Motor neuron (in vitro differentiated cells): ENCODE measurements at places on chromosomes 3 and 15. TPM values are rescaled to one million over a fixed set of nuclear protein-coding genes. Genes with fewer than 3 reads are reported as not detected.

The LRRC15 gene
- total RNA-seq: 0.52 and 0.71 TPM in 2 replicates

The GAP43 gene
- total RNA-seq: 111 and 119 TPM in 2 replicates

The CPLX3 gene
- 0.58 and 1.2 TPM in 2 replicates for total RNA-seq

The FGD5 gene
- 12.6 and 13.8 TPM in 2 replicates for total RNA-seq

The NECTIN3 gene
- total RNA-seq: 21.9 and 26.4 TPM in 2 replicates

The ADAMTSL3 gene
- total RNA-seq: 0.16 and 0.56 TPM in 2 replicates

The PPARG gene
- 0.26 TPM in 1 of 2 replicates, not detected in the other for total RNA-seq

The CFAP100 gene
- total RNA-seq: not detected in 2 replicates

The PROS1 gene
- total RNA-seq: 14.2 and 16.8 TPM in 2 replicates

- ATAC-seq: no peak
Measured at GRCh38 chr15:75171408-75171807, 30.3 kb upstream of the C15orf39 start.

DNA sequence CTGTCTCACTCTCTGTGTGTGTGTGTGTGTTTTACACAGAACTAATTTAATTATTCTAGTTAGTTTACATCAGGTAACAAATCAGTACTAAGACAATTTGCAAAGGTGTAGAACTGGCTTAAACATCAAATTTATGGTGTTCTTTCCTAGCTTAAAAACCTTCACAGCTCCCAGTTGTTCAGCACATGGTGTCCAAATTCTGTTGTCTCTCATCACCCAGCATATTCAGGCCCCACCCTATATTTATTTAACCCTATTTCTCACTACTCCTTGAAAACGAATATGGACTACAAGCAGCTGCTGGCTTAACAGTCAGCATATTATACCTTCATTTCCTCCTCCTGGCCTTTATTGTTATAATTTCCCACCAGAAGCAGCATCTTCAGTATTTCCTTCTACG, 1.2 kb downstream of the IL20RB start:
- ATAC-seq: peak; percentile 89

- no peak for ATAC-seq
Measured at GRCh38 chr3:117893638-117894037, 1141.0 kb downstream of the IGSF11 start.

GRCh38 chr3:9615003-9615628, 34.2 kb upstream of the MTMR14 start:
- no peak for ATAC-seq

DNA sequence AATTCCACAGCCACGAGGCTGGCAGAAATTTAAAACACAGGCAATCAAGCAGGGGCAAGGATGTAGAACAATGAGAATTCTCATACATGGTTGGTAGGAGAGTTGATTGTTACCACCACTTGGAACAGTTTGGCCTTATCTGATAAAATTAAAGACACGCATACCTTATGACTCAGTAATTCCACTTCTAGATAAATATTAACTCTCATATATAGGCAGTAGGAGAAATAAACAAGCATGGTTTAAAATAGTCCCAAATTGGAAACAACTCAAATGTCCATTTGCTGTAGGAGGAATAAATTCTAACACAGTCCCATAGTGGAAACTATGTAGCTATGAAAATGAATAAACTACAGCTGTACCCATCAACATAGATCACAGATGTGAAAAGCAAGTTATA, 42.3 kb upstream of the USP3 start:
- ATAC-seq: no peak

- no peak for ATAC-seq
Measured at GRCh38 chr3:128372281-128372680, 94.4 kb downstream of the DNAJB8 start.

GRCh38 chr3:59254433-59254832, 204.6 kb upstream of the CFAP20DC start:
- no peak for ATAC-seq

DNA sequence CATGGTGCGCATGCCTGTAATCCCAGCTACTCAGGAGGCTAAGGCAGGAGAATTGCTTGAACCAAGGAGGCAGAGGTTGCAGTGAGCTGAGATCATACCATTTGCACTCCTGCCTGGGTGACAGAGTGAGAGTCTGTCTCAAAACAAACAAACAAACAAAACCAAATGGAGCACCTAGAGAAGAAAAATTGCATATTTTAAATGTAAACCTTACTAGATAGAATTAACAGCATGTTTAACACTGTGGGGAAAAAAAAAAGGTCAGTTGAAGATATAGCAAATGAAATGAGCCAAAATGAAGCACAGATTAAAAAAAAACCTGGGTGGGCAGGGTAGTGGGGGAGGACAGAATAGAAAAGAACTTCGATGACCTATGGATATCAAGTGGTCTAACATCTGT, 7.3 kb downstream of the PPP1R14D start:
- ATAC-seq: no peak

DNA sequence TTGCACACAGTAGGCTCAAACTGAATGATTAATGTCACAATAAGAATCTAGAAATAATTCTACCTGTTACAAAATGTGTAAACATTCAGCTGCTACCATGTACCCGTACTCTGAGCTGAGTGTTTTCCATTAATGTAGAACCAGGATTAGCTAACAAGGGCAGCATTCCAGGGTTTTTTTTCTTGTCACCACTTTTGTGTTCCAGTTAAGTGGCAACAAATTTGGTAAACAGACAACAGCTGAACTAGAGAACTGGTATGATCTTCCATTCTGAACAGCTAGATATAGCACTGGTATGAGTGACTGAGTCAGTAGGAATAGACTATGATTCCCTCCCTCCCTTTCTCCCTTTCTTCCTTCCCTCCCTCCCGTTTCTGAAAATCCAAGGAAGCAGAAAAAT, 229.4 kb downstream of the CD47 start:
- ATAC-seq: no peak

DNA sequence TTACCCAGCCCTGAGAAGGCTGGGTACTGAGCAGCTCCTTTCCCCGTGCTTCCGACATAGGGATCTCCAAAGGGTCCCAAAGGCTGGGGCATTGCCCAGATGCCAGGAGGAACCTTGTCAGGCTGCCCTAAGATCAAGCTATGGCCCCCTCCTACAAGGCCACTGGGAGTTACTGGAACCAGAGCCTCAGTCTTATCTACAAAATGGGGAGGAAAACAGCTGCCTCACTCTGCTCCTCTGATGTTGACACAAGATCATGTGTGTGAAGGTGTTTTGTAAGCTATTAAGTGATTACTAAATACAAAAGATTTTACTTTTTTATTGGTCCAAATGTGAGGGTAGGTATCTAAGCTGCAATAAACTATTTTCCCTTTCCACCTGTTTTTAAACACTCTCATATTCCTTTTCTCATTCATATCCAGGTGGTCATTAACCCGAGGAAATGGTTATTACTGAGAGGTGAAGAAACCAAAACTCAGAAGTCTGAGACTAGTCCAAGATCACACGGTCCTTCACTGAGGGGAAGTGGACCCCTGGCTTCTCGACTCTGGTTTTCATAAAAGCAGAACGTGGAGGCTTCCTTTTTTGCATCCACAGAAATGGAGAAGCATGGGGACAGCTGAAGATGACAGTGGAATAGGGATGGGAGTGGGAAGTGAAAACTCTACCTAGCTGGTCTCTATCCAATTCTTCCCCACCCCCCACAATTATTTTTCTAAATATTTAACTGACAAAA, 1.7 kb downstream of the ARPIN start:
- ATAC-seq: no peak

DNA sequence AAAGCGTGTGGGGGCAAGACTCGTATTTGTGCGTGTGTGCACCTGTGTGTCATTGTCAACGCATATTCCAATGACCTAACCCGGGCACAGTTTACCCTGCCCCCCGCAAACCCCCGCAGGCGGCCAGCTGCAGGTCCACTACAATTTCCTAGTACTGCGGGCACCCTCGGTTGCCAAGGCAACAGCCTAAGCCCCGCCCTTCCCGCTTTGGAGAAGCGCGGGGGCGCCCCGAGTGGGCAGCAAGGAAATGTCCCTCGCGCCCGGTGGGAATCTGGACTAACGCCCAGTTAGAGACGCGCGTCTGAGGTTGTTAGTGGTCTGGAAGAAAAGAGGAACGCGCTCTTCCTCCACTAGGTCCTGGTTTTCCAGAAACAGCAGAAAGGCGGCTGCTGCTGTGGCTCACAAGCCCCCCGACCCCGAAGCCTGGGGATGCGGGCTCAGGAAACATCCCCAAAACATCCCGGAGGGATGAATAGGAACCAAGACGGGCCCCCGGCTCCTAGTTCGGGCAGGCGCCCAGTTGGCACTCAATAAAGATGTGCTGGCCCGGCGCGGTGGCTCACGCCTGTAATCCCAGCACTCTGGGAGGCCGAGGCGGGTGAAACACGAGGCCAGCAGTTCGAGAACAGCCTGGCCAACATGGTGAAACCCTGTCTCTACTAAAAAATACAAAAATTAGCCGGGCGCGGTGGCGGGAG, 1.1 kb downstream of the ABHD14A start:
- ATAC-seq: peak; percentile 49

DNA sequence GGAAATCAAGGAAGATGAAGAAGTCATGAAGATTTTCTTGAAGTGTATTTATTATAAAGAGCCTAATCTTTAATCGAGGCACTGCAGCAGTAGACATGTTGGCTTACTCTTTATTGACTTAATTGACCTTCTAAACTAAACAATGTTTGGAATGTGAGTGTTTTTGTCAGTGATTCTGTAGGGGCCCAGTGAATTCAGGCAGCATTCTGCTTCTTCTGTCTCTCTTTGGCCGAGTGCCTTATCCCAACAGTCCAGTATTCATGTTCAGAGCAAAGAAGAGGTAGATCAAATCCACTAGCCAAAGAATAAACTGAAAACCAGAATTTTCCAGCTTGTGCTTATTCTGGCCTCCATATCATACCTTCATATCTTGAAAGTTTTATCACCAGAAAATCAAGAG, 55.7 kb downstream of the RLBP1 start:
- ATAC-seq: peak; percentile 63

DNA sequence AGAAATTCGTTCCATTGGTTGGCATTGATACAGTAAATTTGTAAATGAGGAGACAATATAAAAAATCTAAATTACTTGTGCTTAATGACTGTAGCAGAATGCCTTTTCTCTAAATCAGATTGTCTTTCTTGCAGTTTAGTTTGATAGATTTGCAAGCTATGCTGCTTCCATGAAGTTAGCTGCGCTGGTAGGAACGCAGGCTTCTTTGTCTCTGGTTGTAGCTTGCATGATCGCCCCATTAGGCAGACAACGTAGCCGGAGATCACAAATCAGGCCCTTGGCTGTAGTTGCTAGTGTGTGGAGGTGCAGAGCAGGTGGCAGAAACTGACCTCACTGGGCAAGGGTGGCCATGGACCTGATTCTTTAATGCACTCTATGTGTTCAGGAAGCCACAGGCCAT, 6.1 kb downstream of the ZIC1 start:
- no peak for ATAC-seq

- ATAC-seq: no peak
Measured at GRCh38 chr3:114565216-114565615, 271.4 kb downstream of the TIGIT start.

GRCh38 chr3:126666658-126667528, 12.0 kb upstream of the TXNRD3 start:
- ATAC-seq: no peak

GRCh38 chr15:57301307-57301706, 75.0 kb upstream of the CGNL1 start:
- no peak for ATAC-seq

GRCh38 chr3:189262746-189263145, 91.0 kb downstream of the TPRG1 start:
- no peak for ATAC-seq

DNA sequence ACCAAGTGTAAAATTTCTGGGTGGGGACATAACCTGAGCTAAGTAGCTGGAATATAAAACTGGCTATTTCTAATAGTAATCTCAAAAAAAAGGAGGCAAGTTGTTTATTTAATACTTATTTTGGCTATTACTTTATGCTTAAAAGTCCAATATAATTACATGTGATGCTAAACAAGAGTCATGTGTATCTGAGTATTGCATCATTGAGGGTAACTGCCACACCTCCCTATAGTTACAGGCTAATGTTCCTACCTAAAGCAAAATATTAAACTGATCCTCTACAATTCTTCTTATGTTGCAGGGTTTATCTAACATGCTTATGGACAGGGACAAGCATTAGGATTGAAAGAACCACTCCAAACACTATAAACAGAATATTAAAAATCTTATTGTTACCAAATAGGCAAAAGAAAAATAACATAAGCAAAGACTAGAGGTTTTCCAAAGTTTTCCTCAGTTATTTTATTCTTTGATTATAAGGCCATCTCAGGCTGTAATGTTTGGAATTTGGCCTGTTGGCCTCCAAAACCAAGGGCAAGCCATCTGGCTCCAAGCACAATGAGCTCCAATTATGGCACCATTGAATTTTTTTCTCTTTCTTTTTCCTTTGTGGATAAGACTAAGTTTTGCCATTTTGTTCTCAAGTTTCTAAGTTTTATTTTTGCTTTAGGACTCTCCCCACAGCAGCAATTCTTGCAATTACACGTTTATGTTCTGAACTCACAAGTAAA, 75.8 kb upstream of the ABI3BP start:
- no peak for ATAC-seq

DNA sequence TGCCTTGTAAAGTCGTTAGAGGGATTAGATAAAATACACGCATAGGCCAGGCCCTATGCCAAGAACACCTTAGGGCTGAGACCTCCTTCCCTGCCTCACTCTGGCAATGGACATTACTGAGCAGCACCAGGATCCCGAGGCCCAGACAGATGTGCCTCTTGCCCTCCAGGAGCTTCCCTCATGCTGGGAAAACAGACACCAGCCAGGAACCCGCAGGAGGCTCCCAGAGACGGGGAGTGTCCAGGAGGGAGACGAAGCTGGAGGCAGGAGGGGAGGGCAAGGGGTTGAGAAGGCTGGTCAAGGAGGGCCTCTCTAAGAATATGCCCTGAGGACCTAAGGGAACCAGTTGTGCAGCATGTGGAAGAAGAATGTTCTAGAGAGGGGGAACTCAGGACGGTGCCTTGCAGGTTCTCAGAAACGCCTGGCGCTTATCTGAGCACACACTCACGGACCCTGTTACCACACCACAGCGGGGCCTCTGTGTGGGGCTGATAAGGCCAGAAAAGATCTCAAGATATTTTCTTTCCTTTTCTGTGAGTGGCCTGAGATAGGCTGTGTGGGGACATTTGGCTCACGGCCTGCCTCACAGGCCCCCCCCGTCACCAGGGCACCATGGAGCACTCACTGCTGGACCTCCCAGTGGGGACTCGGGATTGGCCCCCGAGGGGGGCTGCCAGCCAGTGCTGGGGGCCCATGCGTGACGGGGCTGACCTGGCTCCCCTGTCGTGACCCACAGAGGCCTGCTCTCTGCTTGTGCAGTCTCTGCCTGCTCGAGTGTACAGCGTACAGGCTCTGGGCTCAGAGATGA, 22.0 kb upstream of the CYP11A1 start:
- ATAC-seq: no peak

DNA sequence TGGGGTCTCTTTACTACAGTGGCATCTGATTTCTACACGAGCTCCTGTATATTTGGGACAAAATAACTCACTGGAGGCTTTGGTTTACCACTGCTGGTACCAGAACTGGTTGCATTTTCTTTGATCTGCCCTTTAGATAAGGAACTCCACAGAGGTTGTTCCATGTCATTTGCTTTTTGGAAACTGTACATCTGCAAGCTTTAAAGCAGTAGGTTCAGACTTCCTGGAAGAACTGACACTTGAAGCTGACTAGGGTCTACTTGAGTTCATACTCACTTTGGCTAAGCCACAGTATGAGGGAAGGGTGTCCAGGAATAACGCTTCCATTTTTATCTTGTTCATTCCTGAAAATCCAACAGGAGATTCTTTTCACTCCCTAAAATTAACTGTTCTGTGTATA, 86.4 kb downstream of the WWTR1 start:
- ATAC-seq: no peak
